Activated CD4-positive, alpha-beta T cell treated with anti-CD3 and anti-CD28 coated beads, Interleukin-2, amount 50 U/mL, for 48 hours (primary cell): ENCODE measurements at places on chromosomes 4 and X.

DNA sequence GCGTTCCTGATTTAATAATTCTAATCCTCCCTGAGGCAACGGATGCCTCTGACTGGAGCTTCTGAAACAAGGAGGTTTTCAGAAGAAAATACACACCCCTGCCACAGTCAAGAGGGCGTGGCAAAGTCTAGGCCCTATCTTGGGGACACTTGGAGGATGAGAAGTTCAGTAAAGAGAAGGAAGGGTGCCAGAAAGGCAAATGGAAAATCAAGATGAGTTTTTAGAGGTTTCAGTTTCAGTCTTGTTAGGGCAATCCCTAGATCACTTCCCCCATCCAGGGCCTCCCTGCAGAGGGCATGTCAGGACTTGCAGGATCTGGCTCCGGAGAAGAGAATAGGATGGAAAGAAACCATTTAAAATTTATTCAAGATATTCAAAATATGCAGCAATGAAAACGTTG, 28.5 kb upstream of the FGF2 start:
- DNase-seq: no peak

DNA sequence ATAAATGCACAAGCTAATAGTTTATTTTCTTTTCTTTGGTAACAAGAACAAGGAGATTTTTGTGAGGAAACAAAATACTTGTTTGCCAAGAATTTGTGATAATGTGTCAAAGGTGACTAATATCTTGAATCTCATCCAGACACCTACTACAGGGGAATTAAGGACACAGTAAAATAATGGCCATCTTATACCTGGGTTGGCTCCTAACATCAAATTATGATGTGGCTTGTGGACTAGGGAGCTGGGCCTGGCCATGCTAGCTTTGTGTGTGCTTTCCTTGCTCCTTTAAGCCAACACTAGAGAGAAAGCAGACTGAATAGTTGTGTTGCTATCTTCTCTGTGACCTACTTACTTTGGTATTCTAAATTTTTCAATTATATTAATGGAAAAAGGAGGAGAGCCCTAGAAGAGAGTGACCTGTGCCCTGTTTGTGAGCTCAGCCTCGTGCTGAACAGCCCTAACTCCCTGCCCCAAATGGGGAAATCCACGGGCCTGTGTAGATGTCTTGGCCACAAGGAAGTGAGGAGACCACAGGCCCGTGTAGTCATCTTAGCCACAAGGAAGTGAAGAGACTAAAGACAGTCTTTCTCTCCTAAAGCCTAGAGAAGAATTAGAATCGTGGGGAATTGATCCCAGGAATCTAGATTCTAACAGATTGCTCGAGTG, 23.3 kb downstream of the ARHGAP24 start:
- DNase-seq: no peak

DNA sequence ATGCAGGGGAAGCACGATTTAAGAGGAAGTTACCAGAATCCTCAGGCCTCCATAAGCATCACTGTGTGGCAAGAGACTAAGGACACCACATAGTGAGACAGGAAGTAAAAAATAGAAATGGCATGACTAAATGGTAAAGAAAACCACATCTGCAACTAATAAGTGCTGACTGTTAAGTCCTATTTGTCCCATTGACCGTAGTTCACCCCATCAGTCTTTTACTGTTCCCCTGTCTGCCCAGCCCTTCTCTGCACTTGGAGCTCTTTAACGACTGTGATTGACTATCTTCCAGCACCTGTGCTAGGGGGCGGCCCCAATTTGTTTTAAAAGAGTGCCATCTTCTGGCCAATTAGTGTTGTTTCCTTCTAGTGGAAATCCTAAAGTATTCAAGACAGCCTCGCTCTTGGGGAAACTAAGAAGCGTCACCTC, 94.2 kb downstream of the MAOA start:
- DNase-seq: peak; percentile 3

DNA sequence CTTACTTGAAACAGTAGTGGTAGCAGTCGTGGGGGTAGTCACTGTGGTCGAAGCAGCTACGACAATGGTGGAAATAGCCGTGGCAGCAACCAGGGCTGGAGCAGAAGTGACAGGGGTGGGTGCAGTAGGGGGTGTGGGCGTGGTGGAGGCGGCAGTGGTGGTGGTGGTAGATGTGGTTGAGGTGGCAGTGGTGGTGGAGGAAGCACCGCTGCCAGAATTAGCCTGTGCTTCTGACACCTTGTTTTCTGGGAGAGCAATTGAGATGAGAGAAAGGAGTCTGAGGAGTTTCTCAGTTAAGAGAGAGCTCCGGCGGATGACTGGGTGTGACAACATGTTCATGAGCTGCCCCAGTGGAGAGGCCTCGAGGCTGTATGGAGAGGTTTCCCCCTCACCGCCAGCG, 113.5 kb upstream of the HSD17B10 start:
- DNase-seq: no peak

GRCh38 chrX:41276661-41277506, 57.1 kb upstream of the DDX3X start:
- peak; percentile 3 for DNase-seq

GRCh38 chr4:120132935-120133334, 66.3 kb upstream of the MAD2L1 start:
- no peak for DNase-seq

DNA sequence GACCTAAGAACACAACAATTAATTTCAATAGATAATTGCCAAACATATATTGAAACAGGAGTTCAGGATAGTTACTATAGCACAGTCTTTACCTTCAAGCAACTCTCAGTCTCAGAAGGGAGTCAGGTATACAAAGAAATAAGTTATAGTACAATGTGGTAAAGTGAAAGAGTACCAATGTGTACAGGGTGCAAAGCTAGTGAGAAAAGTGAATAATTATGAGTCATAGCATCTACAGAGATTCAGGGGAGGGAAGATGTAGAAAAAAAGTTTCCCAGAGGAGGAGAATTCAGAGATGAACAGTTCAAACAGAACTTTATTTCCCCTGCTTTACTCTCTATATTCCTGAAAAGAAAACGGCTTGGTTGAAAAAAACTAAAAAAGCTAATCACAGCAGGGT, 22.7 kb upstream of the DKK2 start:
- DNase-seq: no peak

DNA sequence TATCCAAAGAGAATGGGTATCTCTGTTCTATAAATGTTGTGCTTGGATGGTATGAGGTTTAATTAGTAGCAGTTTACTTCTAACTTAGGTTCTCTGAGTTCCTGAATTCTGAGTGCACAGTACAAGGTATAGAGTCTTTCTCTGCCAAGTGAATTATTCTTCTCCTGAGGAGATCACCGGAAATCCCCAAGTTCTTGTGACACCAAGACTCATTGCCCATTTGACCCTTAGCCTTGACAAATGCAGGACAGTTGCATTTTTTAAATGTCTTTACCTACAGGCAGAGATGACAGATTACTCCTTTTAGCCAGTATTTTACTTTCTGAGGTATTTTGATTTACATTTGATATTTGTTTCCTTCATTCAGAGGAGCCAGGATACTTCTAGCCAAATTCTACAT, 72.9 kb downstream of the MAOA start:
- DNase-seq: no peak

- no peak for DNase-seq
Measured at GRCh38 chrX:12961196-12961718, 13.7 kb upstream of the TMSB4X start.

GRCh38 chr4:108166441-108167315, 2.1 kb downstream of the LEF1 start:
- DNase-seq: peak; percentile 70

DNA sequence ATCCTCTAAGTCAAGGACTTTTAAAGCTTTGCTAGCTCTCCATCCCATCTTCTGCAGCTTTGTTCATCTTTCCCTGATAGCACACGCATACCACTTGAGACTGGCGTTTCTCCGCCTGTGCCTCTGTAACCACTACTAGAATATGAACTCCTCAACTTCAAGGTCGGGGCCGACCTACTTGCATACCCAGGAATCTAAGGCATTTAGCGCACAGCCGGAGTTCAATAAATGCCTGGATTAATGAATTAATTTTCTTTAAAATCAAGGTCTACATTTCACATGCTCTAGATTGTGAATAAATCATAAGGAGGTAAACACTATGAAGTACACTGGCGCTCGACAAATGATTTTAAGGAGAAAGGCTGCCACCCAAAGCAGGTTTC, 89.3 kb downstream of the HNRNPD start:
- DNase-seq: no peak

GRCh38 chr4:162401021-162401420, 237.2 kb upstream of the FSTL5 start:
- DNase-seq: no peak

- DNase-seq: no peak
Measured at GRCh38 chrX:71573590-71573989, 4.6 kb upstream of the GCNA start.

DNA sequence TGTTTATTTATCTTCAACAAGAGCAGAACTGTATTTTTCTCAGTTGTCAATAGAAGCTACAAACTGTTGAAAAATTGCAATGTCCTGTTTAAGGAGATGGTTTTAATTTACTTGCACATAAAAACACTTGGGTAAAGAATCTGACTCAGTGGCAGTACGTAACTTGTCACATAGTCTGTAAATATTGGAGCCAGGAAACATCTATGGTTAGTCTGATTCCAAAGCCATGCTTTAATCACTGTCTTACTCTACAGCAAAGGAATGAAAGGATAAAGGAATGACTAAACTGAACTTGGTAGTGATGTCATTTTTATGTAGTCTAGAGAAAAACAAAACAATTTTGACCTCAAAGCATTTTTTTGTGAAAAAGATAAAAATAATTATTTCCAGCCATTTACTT, 537.2 kb downstream of the STIM2 start:
- DNase-seq: no peak
